ENCODE measurements at places on chromosomes 2 and 18.

DNA sequence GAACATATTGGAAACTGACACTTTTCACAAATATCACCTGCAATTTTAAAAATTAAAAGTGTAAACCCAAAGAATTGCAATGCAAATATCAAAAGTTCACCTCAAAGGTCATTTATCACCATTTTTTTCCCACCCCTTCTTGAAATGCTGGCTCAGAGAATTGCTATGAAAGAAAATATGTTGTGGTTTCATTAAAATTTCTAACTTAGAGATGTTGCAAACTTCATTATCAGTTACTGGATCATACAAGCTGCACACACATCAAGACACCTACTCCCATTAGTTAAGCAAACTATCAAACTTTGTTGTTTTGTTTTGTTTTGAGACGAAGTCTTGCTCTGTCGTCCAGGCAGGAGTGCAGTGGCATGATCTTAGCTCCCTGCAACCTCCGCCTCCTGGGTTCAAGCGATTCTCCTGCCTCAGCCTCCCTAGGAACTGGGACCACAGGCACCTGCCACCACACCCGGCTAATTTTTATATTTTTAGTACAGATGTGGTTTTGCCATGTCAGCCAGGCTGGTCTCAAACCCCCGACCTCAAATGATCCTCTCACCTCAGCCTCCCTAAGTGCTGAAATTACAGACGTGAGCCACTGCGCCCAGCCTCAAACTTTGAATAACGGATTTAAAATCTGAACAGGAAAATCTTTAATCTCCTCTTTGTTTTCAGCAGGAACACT, 37.0 kb downstream of the STK39 start:
- no peak for DNase-seq

GRCh38 chr2:42368817-42369531, 8.0 kb upstream of the COX7A2L start:
- no peak for DNase-seq

- DNase-seq, result no peak
Measured at GRCh38 chr2:86807468-86808275, 17.0 kb upstream of the CD8A start.

DNA sequence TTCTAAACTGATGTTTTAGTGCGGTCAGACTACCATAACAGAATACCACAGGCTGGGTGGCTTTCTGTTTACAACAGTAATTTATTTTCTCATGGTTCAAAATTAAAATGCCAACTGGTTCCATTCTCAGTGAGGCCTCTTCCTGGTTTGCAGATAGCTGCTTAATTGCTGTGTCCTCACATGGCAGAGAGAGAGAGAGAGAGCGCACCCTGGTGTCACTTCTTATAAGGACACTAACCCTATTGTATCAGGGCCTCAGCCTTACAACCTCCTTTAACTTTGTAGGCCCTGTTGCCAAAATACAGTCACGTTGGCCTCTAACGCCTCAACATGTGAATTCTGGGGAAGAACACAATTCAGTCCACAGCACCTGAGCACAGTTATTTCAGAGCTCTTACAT, 37.5 kb upstream of the ZNF385B start:
- DNase-seq, result peak; percentile 32

DNA sequence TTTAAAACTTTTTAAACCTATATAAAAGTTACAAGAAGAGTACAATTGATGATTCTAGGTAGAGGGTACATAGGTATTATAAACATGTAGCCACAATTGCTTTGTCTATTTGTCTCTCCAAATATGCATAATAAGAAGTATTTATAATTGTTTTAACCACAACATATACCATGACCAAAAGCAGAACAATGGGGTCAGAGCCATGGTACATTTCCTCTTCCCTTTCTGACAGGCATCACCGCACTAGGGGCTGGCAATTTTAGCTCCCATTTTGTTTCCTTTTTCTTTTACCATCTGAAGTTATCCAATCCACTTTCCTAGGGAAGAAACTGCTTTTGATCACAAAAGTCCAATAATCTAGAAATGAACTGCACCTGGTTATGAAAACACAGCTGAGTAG, 49.3 kb downstream of the TMX3 start:
- DNase-seq, result no peak

DNA sequence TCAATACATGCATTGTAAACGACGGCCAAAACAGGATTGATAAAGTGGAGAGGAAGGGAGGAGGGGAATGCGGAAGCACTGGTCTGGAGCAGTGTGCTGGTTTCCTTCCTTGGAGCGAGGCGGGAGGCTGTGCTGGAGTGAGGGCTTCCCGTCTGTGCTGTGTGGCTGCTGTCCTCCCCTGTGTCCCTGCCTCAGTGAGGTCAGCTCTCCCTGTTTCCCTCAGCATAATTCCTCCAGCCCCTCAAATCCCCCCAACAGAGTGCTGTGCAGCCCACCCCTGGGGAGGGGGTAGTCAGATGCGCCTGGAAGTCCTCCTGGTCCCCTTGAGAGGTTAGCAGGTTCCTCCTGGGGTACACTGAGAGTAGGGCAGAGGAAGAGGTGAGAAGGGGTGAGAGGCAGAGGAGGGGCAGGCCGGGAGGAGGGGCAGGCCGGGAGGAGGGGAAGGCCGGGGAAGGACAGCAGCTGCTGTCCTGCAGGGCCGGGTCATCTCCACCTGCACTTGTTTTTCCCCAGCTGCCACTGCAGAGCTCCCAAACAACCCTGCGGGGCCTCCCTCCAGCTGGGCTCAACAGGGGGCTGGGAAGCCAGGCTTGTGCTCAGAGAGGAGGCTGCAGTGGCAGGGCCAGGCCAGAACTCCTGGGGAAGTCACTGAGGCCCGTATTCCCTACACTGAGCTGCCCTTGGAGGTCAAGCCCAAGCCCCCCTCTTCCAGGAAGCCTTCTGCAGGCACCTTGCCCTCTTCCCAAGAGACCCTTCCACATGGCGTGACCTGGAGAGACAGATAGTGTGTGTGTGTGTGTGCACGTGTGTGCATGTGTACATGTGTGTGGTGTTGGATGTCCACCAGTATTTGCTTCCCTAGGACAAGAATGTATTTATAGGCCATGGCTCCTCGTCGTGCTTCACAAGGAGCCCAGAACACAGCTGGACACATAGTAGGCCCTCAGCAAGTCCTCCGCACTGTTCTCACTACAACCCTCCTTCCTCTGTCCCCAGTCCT, 13.2 kb upstream of the ATP6V1B1 start:
- no peak for DNase-seq

DNA sequence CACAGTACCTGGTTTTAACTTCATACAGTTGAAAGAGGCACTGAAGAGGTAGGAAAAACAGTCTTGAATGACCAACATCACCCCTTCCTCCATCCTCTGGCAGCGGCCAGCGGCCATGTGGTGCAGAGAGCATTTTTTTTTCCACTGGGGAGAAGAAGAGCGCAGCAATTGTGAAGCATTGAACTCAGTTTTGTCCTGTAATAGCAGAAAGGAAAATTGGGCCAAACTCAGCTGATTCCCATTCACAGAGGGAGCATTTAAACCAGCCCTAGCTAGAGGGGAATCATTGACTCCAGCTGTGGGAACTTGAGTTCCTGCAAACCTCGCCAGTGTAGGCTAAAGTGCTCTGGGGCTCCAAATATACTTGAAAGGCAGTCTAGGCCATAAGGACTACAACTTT, 316.6 kb upstream of the CHST9 start:
- DNase-seq, result no peak

- no peak for DNase-seq
Measured at GRCh38 chr2:221502270-221503010, 69.7 kb downstream of the EPHA4 start.

DNA sequence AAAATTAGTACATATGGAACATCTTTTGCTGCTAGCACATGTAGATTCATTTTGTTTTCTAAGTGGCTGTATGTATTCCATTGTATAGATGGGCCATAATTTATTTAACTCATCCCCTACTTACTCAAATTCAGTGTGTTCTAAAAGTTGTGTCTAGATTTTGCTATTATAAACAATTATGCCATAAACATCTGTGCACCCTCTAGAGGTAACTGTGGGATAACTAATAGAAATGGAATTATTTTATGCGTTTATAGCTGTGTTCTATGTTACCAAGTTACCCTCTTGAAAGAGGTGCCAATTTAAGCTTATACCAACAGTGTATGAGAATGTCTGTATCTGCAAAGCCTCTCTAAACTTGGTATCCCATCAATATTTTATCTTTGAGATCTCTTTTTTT, 100.4 kb downstream of the MMADHC start:
- no peak for DNase-seq

Data from activated CD4-positive, alpha-beta T cell treated with anti-CD3 and anti-CD28 coated beads, Interleukin-2, amount 10 ng/mL, durations not matched to agents 7 days and 5 days (primary cell).